ENCODE measurements at places on chromosomes 4 and X.

GRCh38 chr4:14934704-14935390, 67.4 kb upstream of the CPEB2 start:
- no peak for DNase-seq

DNA sequence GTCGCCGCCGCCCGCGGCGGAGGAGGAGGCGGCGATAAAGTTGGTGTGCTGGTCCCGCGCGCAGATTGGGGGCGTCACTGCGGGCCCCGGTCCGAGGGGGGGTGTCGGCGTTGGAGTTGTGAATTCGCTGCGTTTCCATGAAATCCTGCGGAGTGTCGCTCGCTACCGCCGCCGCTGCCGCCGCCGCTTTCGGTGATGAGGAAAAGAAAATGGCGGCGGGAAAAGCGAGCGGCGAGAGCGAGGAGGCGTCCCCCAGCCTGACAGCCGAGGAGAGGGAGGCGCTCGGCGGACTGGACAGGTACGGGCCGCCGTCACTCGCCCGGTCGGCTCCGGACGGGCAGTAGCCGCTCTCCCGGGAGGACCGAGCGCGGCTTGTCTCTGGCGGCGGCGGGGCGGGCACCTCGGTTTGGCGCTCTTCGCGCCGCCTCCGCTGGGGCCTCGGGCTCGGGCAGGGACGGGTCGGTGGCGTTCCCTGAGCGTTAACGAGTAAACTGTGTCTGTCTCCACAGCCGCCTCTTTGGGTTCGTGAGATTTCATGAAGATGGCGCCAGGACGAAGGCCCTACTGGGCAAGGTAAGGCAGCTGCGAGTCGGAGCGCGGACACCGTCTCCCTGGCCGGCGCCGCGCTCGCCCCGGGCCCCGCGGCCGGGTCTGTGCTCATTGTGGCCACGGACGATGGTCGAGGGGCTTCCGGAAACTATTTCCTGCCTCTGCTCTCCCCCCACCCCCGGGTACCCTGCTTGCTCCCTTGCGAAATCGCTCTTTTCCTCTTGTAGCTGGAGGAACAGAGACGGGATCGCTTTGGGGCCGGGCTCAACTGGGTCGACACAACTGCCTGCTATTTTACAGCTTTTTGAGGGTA, 658 bp downstream of the KDM6A start:
- DNase-seq: peak; percentile 29

DNA sequence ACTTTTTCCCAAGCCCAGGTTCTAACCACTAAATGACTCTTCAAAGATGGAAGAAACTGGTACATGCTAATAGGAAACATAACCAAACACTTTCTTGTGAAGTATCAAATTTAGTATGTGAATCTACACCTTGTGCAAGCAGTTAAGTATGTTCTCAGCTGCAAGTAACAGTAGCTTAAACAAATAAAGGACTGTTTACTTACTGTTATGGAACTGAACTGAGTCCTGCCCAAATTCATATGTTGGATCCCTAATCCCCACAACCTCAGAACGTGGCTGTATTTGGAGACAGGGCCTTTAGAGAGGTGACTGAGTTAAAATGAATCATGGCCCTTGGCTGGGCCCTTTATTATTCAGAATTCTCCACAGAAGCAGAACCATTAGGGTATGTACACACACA, 178.7 kb downstream of the KDR start:
- no peak for DNase-seq

DNA sequence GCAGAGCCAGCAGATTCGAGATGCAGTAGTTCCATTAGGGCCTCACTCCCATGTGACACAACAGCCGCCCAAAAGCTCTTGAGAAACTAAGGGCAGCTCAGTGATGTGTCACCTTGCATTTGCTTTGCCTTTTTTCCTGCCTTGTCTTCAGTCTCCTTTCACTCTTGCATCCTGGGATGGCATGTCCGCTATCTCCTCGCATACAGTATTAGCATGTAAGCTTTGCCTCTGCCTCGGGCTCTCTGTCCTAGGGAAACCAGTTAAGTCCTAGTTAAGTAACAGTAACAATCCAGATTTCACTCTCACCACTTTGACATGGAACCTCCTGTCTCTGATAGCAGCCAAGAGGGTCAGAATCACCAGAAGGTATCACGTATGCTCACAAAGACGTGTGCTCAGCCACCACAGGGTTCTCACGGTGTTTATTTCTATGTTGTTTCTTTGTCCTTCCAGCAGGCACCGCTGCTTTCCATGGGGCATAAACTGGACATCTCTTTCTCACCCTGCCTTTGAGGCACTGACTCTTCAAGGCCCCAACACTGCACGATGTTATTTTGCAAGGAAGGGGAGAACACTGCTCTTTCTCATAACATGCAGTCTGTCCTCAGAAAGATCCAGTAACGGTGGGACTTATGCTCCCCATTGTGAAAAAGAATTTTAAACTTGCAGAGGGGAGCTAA, 26.7 kb upstream of the SORBS2 start:
- DNase-seq: no peak
